ENCODE measurements at places on chromosomes 11 and 22.

GRCh38 chr22:27959335-27960090, 40.5 kb upstream of the PITPNB start:
- DNase-seq = no peak
- H3K4me1 ChIP-seq = peaks cover 9% of the 10 kb centered on the region
- no peaks in the 10 kb centered on the region for H3K27me3 ChIP-seq

GRCh38 chr11:76310832-76311595, 69.9 kb downstream of the THAP12 start:
- no peak overlapping the region for H3K4me3 ChIP-seq
- H3K27ac ChIP-seq = no peak overlapping the region
- peaks cover 11% of the 10 kb centered on the region for H3K4me1 ChIP-seq
- H3K36me3 ChIP-seq = no peaks in the 10 kb centered on the region
- no peaks in the 10 kb centered on the region for H3K27me3 ChIP-seq

GRCh38 chr11:131633921-131634715, 263.7 kb downstream of the NTM start:
- no peaks in the 10 kb centered on the region for H3K27me3 ChIP-seq
- no peaks in the 10 kb centered on the region for H3K4me1 ChIP-seq
- DNase-seq = no peak
- no peak overlapping the region for H3K4me3 ChIP-seq
- H3K36me3 ChIP-seq = no peaks in the 10 kb centered on the region

DNA sequence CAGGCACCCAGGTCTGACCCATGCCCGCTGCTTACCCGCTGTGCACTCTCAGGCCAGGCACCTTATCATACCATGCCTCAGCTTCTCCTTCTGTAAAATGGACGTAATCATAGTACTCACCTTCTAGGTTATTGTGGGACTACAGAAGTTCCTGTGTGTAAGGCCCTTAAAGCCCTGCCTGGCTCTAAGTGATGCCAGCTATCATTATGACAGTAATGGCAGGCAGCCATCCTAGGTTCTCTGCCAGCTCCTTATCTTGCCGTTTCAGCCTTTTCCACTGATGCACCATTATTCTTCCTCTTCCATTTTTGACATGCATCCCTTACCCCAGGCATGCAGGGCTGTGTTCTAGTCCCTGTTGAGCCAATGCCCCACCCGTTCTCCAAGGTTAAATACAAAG, 57.9 kb downstream of the DBX1 start:
- peaks cover 78% of the 10 kb centered on the region for H3K36me3 ChIP-seq
- peaks cover 5% of the 10 kb centered on the region for H3K4me1 ChIP-seq
- H3K27ac ChIP-seq = no peak overlapping the region
- H3K4me3 ChIP-seq = no peak overlapping the region

DNA sequence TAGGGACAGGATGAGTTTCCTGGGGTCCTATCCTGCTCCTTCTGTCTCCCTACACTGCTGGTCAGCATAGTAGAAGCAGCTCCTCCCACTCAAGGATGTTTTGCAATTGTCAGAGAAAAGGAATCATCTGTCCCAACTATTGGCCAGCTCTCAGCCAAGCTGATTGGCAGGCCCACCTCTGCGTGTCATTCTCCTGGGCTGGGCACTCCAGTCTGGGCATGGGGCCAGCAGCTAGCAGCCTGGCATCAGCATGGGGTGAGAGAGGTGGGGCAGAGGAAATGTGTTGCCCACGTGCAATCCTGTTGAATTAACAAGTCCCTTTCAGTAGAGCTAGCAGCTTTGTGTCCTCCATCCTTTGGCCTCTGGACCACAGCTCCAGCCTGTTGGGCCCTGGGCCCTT, 14.1 kb downstream of the ANKK1 start:
- DNase-seq = peak; percentile 80
- H3K27me3 ChIP-seq = no peaks in the 10 kb centered on the region
- no peaks in the 10 kb centered on the region for H3K36me3 ChIP-seq
- H3K4me3 ChIP-seq = no peak overlapping the region

GRCh38 chr22:49244466-49245420, 582.9 kb downstream of the BRD1 start:
- no peak for DNase-seq
- H3K27me3 ChIP-seq = no peaks in the 10 kb centered on the region
- H3K36me3 ChIP-seq = no peaks in the 10 kb centered on the region

- H3K27ac ChIP-seq = peak overlapping the region; percentile 77
- no peak for DNase-seq
Measured at GRCh38 chr22:42645341-42645937, 3.8 kb downstream of the CYB5R3 start.

DNA sequence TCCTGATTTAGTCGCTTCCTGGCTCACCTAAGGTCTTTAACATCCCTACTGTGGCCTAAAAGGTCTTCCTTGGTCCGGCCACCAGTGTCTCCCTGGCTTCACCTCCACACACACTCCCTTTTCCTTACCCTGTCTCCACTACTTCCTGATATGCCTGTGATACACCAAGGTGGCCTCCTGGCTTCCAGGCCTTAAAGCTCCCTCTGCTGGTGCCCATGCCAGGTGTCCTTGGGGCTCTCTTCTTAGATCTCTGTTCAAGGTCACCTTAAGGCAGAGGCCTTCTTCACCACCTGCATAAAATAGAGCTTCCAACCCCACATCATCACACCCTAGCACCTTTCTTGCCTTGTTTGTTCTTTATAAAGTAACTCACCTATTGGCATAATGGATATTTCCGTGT, 787.7 kb downstream of the NTM start:
- no peak for DNase-seq
- H3K4me3 ChIP-seq = no peak overlapping the region
- no peaks in the 10 kb centered on the region for H3K36me3 ChIP-seq
- no peaks in the 10 kb centered on the region for H3K27me3 ChIP-seq

DNA sequence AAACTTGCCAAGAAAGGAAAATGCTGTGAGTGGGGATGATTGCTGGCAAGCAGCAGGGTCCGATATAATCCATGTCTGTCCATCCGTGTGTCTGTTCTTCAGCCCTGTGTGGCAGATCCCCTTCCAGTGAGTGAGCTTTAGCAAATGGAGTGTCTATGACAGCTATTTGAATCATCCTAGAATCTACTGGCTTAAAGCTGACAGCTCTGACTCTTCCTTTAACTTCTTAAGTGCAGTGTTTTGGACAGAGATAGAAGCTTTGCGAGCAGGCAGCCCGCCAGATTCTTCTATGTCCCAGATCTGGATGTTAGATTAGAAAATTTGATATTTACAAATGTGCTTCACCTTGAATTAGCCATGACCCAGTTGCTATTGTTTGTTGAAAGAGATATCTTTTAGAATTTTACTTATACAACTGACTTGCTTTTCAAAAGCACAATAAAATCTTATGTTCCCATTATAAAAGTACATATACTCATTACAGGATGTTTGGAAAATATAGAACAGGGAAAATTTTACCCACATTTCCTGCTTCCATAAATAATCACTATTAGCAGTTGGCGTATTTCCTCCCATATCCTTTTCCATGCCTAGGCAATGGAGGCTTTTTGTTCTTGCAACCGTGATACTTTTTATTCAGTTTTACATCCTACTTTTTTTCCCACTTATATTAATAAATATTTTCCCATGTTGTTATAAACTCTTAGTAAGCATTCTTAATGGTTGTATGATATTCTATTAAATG, 124.5 kb downstream of the COMMD9 start:
- H3K4me3 ChIP-seq = no peak overlapping the region
- H3K36me3 ChIP-seq = no peaks in the 10 kb centered on the region
- H3K27ac ChIP-seq = no peak overlapping the region
- peaks cover 58% of the 10 kb centered on the region for H3K4me1 ChIP-seq
- no peaks in the 10 kb centered on the region for H3K27me3 ChIP-seq

DNA sequence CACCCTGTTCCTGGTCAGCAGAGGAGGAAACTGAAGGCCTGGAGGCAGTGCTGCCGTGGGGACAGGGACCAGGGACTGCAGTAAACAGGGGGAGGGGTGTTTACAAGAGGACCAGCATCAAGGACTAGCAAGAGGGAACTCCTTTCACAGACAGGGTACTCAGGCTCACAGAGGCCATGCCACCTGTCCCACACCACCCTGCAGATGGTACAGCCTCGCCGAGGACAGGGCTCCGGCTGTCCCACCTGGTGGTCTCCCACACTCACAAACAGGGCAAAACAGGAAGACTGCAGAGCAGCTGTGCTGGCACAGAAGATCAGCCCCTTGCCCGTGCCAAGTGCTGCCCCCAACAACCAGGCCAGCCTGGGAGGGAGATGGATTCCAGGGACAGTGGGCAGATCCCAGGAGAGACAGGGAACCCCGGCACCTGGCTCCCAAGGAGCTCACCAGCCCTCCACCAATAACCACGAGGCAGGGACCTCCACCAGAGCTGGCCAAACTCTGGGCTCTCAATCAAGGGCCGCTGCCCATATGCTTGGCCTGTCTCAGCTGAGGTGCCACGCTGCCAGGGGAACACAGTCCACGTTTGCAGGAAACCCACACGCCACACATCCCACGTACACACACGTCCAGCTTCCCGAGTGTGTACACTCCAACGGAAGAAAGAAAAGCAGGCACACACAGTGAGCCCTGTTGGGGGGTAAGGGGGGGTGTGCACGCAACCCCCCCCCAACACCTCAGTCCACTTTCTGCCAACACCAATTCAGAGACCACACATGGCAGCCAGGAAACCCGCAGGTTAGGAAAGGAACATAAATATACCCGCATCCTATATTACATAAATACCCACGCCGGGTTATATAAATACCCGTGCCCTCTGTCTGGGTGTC, 2.1 kb downstream of the CSNK1E start:
- peak overlapping the region; percentile 86 for H3K4me3 ChIP-seq
- H3K4me1 ChIP-seq = peaks cover 70% of the 10 kb centered on the region
- DNase-seq = peak; percentile 41
- H3K36me3 ChIP-seq = no peaks in the 10 kb centered on the region

GRCh38 chr22:49108636-49109315, 718.9 kb downstream of the BRD1 start:
- no peak overlapping the region for H3K4me3 ChIP-seq
- H3K36me3 ChIP-seq = no peaks in the 10 kb centered on the region
- no peak for DNase-seq
- H3K27me3 ChIP-seq = peaks cover 45% of the 10 kb centered on the region
- H3K27ac ChIP-seq = no peak overlapping the region
- H3K4me1 ChIP-seq = no peaks in the 10 kb centered on the region

DNA sequence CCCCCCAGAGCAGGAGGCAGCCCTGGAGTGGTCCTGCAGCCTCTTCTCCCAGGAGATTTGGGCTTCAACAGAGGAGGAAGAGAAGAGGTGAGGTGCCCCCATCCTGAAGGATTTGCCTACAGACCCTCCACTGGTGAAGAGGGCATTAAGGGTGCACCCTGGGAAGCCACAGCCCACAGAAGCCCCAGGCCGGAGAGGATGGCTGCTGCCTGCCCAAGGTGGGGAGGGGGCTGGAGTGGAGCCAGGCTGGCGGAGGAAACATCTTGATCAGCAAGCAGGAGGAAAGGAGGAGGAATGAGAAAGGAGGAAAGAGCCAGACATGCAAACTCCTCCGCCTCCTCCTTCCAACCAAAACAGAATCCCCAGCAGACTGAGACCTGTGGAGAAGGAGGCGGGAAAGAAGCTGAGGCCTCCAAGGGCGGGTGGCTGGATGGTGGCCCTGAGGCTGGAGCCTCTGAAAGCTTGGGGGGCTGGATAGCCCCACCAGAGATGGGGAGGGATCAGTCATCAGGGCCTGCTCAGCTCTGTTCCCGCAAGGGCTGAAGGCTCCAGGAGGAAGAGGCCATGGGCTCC, 31.3 kb downstream of the ARRB1 start:
- no peak for DNase-seq
- H3K4me3 ChIP-seq = no peak overlapping the region
- H3K36me3 ChIP-seq = no peaks in the 10 kb centered on the region
- peaks cover 14% of the 10 kb centered on the region for H3K4me1 ChIP-seq
- H3K27me3 ChIP-seq = no peaks in the 10 kb centered on the region

- peak overlapping the region; percentile 1 for H3K4me3 ChIP-seq
- H3K36me3 ChIP-seq = peaks cover 38% of the 10 kb centered on the region
- peak; percentile 94 for DNase-seq
- peak overlapping the region; percentile 24 for H3K27ac ChIP-seq
- H3K4me1 ChIP-seq = peaks cover 19% of the 10 kb centered on the region
- no peaks in the 10 kb centered on the region for H3K27me3 ChIP-seq
Measured at GRCh38 chr11:118659314-118659952, 20.0 kb downstream of the TREH start.

Data from heart right ventricle (tissue), 16 donors.